MCF 10A (cell line): ENCODE measurements at places on chromosomes 12 and 14. TPM values are rescaled to one million over a fixed set of nuclear protein-coding genes. Genes with fewer than 3 reads are reported as not detected.

The TAS2R8 gene
- not detected in 2 replicates for total RNA-seq

The TMEM119 gene
- not detected in 2 replicates for total RNA-seq

The KRT1 gene
- not detected in 2 replicates for total RNA-seq

The ERP27 gene
- total RNA-seq: not detected in 2 replicates

The KCNH3 gene
- total RNA-seq: not detected in 2 replicates

The TDG gene
- total RNA-seq: 31.6 and 31.8 TPM in 2 replicates

The HOXC5 gene
- 0.74 TPM in 1 of 2 replicates, not detected in the other for total RNA-seq

The SRRM4 gene
- total RNA-seq: not detected in 2 replicates

The RDH5 gene
- 2.5 and 3.9 TPM in 2 replicates for total RNA-seq

The SIRT4 gene
- 0.61 TPM in 1 of 2 replicates, not detected in the other for total RNA-seq

The ESPL1 gene
- 9.8 and 12.1 TPM in 2 replicates for total RNA-seq

The PTPN6 gene
- 10.3 and 13.2 TPM in 2 replicates for total RNA-seq

The KIF5A gene
- 0.56 TPM in 2 replicates for total RNA-seq

The NPFF gene
- total RNA-seq: not detected in 2 replicates

The TEX52 gene
- total RNA-seq: not detected in 2 replicates

The KRT78 gene
- total RNA-seq: not detected in 2 replicates

GRCh38 chr12:119797090-119797489 is 80.0 kb downstream of the CIT start:
- DNase-seq: no peak

DNA sequence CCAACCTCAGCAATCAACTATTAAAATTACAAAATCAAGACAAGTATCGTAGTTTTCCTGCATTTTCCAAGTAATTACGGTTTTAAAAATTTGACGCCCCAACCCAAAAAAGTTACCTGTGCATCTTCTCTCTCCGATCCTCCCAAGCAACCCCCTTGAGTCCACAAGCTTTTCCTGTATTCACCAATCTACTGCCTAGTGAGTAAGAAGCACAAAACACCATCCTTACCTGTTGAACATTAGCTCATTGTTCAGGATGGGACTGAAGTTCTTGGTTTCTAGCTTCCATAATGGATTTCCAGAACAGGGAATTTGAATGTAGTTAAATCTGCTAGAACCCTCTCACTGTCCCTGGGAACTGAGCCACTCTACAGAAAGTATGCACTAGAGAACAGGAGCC is 162.0 kb downstream of the PAX9 start:
- no peak for DNase-seq

- no peak for DNase-seq
Measured at GRCh38 chr12:131047789-131048610, 94.3 kb downstream of the ADGRD1 start.

DNA sequence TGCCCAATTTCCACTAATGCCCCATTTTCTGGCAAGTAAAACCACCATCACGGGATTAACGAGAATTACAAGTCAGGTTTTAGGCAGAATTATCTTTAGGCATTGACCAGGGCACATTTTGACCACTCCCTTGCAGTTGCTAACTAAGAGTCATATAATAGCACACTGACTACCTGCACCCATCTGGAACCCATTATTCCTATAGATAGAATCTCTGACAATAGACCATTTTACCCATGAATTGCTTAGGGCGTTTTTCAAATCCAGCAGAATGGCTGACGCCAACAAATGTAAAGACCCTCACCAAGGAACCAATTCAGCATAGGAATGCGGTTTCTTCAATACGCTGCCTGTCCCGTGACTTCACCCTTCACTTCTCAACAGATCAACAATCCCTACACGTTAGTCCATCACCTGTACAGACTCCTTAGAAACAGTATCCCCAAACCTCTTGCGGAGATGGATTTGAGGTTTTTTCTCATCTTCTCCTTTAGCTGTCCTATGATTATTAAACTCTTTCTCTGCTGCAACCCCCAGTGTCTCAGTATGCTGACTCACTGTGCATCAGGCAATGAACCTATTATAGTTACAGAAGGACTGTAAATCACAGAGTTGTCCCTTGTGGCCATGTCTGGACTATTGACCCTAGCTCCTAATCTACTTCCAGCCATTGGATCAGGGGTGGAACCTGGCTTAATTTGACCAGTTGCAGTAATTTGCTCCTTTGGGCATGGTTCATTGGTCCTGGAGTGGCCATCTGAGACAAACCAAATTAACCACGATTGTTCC is 177.3 kb upstream of the PLXNC1 start:
- DNase-seq: no peak

DNA sequence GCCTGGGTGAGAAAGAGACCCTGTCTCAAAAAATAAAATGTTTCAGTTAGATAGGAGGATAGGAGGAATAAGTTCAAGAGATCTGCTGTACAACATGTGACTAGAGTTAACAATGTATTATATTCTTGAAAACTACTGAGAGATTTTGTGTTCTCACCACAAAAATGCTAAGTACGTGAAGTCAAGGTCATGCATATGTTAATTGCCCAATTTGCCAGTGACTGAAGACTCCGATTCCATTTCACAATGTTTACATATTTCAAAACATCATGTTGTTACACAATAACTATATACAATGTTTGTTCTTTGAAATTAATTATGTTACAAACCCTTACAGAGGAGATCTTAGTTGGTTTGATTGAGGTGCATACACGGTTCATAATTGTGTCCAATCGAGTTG is 52.1 kb downstream of the SLC15A4 start:
- peak; percentile 78 for DNase-seq

- DNase-seq: no peak
Measured at GRCh38 chr12:79434561-79434960, 256.2 kb downstream of the PAWR start.

DNA sequence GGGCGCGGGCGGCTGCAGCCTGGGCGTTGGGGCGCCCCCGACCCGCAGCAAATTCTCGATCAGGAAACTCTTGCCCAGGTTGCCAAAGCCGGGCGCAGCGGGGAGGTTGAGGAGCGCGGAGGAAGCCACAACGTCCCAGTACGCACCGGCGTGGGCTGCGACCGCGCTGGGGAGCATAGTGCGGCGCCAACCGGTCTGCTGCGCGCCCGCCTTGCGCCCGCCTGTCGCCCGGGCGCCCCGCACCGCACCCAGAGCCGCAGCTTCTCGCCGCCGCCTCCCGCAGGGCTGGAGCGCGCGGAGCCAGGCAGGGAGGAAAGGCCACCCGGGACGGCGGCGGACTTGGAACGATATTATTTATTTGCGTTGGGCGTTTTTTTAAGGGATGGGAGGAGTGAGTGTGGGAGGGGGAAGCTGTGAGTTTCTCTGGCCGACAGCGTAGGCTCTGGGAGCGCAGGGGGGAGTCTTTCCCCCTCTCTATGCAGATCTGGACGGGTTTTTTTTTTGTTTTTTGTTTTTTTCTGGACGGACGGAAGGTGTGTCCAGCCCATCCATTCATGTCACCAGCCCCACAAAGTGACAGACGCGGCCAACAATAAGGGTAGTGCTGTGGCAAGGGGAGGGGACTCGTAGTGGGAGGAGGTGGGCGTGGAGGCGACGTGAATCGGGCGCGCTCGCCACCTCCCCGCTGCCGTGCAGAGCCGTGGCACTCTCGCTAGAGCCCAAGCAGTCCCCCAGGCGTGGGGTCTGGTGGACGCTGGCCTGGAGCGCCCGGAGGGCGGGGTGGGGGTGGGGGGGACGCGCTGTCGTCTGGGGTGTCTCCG is at the start of gene DBX2:
TSS of gene DBX2 (minus strand) at position 349 of the 821 bp plus-strand sequence. CDS start at position 177, 172 bp downstream.
- DNase-seq: no peak

GRCh38 chr14:100857923-100858837 is 32.3 kb downstream of the MEG3 start:
- no peak for DNase-seq

- DNase-seq: no peak
Measured at GRCh38 chr12:89363084-89363483, 10.8 kb upstream of the DUSP6 start.

DNA sequence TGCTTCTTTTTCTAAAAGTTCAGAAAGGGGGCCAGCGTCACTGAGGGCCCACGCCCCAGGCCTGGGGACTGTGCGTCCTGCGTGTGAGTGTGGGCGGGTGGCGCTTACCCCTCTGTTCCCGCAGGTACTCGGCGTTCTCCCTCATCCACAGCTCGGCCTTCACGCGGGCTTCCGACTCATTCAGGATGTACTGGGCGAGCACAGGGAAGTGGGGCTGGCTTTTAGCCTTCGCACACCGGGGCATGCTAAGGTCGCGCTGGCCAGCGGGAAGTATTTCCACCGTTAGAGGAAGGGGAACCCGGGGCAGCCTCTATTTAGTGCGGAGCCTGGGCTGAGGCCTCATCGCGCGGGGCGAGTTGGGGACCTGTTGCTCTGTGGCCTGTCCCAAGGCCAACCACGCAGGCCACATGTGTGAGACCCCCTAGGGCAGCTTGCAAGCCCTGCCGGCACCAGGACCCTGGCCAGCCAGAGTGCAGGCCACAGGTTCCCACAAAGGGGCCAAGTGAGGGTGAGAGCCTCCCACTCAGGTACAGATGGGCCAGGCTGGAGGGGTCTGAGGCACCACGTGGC is 29.2 kb upstream of the BTBD6 start:
- no peak for DNase-seq

DNA sequence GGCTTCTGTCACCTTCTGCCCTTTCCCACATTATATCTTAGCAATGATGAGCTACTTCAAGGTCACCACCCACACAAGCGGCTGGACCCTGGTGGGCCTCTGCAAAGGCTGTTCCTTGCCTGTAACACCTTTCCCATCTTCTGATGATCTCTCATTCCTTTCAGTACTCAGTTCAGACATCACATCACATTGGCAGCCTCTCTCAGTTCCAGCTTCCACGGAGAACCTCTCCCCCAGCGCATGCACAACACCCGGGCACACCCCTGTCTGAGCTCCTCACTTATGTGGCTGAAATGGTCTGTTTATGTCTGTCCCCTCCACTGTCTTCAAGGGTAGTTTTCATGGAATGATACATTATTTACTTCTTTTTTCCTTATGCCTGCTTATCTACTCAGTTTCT is 6.5 kb upstream of the NID2 start:
- DNase-seq: no peak

DNA sequence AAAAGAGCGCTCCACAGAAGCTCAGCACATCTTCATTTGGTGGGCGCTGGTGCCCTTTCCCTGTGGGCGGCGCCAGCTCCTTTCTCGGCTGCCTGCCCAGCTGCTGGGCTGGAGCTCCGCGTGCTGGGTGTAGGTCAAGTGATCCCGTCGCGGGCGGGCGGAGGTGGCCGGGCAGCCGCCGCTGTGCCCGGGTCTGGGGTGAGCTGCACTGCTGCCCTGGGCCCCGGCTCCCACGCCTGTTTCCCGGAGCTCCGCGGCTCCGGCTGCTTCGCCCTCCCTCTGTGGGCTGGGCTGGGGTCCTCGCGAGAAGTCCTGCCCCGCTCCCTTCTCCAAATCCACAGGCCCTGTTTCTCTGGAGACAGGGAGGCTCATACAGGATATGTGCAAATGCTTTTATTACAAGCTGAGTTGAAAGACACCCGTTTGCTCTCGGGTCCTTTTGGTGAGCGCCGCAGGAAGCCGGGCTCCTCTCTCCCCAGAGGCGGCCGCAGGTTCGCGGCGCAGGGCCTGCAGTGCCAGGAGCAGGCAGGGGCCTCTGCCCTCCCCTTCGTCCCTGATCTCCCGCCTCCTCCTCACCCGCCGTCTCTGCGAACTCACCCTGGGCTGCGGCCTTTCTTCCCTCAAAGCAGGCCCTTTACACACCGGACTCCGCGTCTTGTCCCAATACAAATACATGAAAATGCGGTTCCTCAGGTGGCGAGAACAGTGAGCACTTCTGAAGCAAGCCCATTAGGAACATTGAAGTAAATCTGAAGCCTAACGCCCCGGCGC is 67.8 kb upstream of the CAPRIN2 start:
- peak; percentile 39 for DNase-seq

GRCh38 chr12:46963977-46964971 is 115.1 kb upstream of the PCED1B start:
- peak; percentile 78 for DNase-seq

GRCh38 chr12:44852483-44852882 is 23.6 kb downstream of the NELL2 start:
- DNase-seq: no peak

DNA sequence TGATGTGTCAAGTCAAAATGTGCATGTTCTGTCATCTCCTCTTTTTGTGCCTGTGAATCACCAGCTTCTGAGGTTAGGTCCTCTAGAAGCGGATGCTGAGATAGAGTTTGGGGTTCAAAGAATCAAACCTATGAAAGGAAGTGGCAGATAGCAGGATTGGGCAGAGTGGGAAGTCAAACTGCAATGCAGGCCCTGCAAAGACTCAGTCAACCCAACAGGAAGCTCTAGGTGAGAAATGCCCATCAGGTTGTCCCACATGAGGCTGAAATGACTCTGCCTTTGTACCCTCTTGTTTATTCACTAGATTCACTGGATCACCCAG is 4.5 kb upstream of the MIA2 start:
- no peak for DNase-seq

- DNase-seq: no peak
Measured at GRCh38 chr14:61368114-61368710, 46.8 kb downstream of the PRKCH start.

DNA sequence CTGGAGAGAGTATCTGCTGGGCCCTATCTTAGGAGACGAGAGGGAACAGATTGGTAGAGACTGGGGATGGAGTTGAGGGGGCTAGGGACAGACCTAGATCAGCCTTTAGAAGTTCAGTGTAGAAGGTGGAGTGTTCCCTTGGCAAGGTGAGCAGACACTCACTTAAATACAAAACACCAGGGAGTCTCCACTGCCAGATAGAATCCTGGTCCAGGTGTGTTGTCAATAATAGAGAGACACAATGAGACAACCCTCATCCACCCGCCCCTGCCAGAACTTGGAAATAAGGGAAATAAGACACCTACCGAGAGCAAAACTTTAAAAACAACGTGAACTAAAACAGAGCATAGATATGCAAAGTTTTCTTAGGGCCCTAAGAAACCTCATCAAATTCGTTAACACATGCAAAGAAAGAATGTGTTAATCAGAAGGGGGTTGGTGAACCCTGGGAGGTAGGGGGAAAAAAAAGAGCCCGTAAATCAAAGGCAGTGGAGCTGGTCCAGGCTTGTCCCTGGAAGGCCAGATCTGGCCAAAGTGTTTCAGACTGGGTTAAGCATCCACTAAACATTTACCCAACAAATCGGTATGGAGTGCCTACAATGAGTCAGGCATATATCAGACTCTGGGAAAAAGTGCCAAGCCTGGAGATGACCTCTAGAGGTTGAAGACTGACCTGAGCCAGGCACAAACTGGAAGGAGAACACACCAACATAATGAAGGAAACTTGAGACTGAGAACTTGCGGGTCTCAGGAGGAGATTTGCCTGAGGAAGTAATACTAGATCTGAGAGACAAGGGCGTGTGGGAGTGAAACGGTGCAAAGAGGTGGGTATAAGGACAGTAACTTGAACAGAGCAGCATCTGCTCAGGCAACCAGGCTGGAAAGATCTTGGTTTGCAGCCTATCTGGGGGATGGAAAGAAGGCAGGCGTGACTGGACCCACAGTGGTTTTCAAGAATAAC is 37.0 kb upstream of the OTX2 start:
- no peak for DNase-seq

GRCh38 chr12:87676731-87677130 is 352.5 kb downstream of the C12orf50 start:
- peak; percentile 45 for DNase-seq
